ENCODE measurements at places on chromosomes 7 and 10.

- DNase-seq, result no peak
Observed at GRCh38 chr7:151141311-151141854, 26.1 kb downstream of the GBX1 start.

DNA sequence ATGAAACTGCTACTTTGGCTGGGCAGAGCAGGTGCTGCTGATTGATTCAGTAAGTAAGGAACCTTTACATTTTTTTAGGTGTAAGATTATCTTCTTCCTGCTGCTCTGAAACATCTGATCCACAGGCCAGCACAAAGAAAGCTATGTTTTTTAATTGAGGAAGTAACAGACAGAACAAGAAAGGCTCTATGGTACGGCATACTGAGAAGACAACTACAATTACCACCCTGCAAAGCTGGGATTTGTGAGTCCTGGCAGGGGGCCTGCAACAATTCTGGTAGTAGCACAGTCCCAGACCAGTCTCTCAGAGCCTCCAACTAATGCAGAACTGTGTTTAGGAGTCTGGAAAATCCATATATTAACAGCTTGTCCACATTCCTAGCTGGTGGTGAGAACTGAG is 103.0 kb upstream of the LRRTM3 start:
- DNase-seq, result no peak

DNA sequence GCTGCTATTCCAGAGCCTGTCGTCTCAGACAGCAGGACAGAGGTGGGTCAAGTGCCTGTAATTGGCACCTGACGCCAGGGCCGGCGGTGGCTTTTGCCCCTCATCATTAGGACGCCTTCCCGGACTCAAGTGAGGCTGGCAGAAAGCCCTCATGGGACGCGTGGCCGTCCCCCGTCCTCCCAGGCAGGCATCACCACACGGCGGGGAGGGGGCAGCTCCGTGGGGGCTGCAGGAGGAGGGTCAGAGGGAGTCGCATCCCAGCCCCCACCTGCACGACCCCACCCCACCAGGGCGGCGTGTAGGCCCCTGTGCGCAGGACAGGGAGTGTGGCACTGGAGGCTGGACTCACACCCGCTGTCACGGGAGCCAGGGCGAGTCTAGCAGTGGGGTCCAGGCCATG is 16.3 kb downstream of the CFAP46 start:
- no peak for DNase-seq

DNA sequence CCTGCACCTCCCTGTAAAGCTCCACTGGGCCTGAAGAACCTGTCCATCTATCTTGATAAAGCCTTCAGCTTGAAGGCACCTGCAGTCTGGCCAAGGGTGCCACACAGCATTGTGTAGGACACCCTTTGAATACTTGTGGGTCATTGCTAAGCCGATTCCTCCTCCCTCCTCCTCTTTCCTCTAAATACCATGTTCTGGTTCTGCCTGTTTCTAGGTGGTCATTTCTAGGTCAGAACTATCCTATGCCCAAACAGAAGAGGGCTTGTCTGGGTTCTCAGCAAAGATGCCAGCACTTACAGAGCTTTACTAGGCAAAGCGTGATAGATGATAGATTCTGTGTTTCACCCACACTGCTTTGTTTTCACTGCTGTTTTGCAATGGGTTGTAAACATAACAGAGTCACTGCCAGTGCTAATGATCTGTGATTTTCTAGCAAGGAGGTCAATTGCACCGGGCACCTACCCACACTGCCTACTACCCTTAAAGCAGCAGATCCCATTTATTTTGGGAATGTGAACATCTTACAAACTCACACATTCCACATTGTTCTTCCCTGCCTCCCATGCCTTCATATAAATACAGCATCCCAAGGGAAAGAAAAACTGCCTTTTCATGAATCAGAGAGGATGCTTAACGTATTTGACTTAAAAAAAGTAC is 279.1 kb upstream of the PITRM1 start:
- no peak for DNase-seq
